GM12864 (cell line): ENCODE measurements at places on chromosomes 2 and 18.

DNA sequence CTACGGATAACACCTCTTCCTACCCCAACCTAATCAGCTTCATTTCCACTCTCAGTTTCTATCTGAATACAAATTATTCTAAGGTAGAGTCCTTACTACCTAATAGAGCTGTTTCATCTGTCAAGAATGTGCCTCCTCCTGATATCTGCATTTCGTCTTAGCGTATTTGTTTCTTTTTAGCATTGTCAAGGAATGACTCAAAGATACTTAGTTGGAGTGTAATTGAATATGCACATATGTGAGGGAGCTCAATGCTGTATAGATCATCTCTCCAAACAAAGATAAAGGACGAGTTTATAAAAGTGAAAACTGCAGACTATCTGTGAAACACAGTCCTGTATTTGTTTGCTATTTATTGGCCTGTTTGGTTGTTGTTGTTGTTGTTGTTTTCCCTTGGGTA is 2059.4 kb upstream of the CELF4 start:
- DNase-seq: no peak

DNA sequence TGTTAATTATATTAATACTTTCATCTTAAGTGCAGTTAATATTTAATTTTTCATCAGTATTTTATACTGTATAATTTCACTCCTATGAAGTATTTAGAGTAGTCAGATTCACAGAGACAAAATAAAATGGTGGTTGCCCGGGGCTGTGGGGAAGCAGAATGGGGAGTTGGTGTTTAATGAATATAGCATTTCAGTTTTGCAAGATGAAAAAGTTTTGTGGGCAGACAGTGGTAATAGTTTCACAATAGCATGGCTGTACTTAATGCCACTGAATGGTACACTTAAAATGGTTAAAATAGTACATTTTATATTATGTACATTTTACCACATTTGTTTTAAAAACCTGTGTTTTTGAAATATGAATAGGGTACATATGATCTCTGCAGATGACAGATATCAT is 31.2 kb downstream of the CFAP221 start:
- no peak for DNase-seq

- no peak for DNase-seq
These were observed 147.9 kb upstream of the CBLN2 start for GRCh38 chr18:72692086-72692485.

- DNase-seq: no peak
These were observed 37.3 kb downstream of the MTCL1 start for GRCh38 chr18:8742387-8743361.

DNA sequence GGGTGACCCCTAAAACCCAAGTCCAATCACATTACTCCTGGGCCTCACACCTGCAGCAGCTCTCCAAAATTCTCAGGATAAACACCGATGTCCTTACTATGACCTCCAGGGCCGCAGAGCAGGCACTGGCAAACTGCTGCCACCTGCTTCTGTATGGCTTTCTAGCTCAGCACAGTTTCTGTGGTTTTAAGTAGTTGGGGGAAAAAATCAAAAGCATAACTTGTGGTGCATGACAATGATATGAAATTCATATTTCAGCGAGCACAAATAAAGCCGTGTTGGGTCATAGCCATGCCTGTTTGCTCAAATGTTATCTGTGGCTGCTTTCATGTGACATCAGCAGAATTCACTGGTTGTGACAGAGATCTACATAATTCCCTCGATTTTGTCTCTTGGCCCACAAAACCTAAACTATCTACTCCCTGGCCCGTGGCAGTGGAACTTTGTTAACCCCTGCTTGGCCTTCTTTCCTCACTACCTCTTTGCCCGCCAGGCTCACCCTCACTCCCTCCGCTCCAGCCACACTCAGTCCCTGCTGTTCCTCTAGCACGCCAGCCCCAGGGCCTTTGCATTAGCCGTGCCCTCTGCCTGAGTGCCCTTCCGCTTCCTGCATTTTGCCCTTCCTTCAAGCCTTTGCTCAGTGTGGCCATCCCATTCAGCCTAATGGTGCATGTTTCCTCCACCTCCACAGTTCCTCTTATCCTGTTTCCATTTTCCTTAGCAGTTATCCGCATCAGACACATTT is 108.3 kb downstream of the AGAP1 start:
- no peak for DNase-seq

- no peak for DNase-seq
These were observed 25.3 kb downstream of the MBP start for GRCh38 chr18:77107292-77107691.

GRCh38 chr2:84477886-84478285 is 18.8 kb upstream of the SUCLG1 start:
- no peak for DNase-seq

DNA sequence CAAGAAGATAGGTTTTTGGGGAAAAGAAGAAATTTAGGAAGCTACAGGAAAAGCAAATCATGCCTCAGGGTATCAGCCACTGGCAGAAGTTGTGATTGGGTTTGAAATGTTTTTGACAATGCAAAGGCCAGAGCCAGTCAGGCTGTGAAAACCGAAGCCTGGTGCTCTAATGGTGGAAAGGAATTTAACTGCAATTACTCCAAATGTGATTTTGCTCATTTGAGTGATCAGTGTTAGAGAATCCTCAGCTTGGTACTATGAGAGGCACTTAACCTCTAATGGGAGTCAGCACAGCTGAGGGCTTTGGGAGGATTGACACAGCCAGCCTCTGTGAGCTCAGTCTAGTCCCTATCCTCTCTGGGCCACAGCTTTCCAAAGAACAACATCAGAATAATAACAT is 176.5 kb downstream of the LRRTM1 start:
- no peak for DNase-seq

GRCh38 chr2:39513641-39514094 is 76.6 kb upstream of the MAP4K3 start:
- DNase-seq: peak; percentile 67

GRCh38 chr18:57657542-57657941 is 35.9 kb upstream of the NARS1 start:
- DNase-seq: no peak

GRCh38 chr2:209791151-209791550 is 19.5 kb downstream of the UNC80 start:
- DNase-seq: no peak
